ENCODE measurements at places on chromosomes 13 and 19.

DNA sequence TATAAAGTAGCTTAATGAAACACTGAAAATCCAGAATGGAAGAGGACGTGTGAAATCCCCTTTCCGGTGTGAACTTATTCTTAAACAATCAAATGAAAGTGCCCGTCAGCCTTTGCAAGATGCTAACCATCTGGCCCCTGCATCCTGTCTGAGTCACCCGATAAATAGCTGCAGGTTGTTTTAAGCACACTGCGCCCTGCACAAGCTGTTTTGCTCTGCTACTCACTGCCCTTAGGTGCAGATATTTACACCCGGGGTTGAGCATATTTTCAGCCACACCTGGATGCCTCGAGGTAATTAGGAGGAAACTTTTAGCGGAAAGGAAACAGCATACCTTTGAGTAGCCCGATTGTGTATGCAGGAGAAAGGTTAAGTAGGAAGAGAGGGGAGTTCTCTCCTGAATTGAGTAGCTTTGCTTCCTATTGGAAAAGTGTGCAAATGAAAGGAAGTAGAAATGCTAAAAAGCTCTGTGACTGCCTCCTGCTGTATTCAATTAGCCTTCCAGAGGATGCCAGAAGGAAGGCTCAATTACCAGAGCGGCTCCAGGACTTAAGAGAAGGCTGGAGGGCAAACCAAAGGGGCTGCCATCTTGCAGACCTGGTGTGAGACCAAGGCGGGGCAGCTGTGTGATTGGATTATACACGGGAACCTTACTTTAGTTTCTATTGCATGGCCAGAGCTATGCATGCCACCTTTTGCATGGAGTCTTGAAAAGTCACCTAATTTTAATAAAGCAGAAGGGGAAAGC, 42.5 kb downstream of the IRS2 start:
- no peak for DNase-seq

DNA sequence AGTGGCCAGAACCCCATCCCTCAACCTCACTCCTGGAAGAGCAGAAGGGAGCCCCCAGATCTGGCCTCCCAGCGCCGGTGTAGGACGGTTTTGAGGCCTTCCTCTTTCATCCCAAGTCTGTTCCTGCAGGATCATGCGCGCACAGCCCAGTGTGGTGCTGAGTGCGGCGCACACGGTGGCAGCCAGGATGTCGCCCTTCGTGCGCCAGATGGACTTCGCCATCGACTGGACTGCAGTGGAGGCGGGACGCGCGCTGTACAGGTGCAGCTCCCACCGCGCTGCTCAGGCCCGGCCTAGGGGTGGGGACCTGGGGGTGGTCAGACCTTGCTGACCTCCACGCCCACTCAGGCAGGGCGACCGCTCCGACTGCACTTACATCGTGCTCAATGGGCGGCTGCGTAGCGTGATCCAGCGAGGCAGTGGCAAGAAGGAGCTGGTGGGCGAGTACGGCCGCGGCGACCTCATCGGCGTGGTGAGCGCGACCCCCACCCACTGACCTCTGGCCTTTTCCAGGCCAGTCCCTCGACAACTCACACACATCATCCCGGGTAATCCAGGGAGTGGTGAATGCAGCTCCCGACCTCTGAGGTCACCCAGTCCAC, 14.8 kb downstream of the PNPLA6 start:
- peak; percentile 58 for DNase-seq

DNA sequence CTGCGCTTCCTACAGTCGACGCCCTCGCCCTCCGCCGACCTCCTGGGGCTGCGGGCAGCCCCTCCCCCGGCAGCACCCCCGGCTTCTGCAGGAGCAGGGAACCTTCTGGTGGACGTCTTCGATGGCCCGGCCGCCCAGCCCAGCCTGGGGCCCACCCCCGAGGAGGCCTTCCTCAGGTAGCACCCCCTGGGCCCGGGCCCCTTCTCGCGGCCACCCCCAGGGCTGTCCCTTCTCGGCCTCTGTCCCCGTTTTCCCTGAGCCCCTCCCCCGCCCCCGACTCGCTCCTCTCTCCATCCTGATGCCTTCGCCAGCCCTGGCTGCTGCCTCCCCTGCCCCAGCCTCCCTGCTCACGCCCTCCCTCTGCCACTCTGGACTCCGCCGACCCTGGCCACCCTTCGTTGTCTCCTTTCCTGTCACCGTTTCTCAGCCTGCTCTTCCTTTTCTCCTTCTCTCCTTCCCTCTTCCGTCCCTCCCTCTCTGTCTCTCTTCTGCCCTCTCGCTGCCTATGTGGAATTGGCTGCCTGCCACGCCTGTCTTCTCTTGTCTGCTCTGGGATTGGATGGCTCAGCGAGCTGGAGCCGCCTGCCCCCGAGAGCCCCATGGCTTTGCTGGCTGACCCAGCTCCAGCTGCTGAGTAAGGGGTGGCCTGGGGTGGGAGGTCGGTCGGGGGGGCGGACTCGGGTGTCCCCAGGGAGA, 11.0 kb downstream of the FUZ start:
- peak; percentile 85 for DNase-seq

GRCh38 chr13:33479105-33479504, 193.6 kb upstream of the STARD13 start:
- no peak for DNase-seq

GRCh38 chr19:14562660-14563589, 8.9 kb downstream of the NDUFB7 start:
- no peak for DNase-seq

DNA sequence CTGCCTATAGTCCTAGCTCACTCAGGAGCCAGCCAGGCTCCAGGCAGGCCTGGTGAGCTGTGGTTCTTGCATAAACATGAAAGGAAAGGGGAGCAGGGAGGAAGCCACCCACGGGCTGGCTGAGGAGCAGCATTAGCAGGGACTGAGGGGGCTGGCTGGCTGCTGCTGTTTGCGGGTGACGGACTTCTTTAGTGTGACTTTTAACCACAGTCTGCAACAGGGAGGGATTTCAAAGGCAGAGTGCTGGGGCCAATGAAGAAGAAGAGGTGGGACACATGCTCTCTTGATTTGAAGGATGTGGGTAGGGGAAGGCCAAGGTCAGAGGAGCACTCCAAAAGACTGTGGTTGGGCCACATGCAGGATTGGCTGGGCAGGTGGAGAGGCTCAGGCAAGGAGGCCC, 223.0 kb downstream of the DNAJC15 start:
- DNase-seq: no peak

DNA sequence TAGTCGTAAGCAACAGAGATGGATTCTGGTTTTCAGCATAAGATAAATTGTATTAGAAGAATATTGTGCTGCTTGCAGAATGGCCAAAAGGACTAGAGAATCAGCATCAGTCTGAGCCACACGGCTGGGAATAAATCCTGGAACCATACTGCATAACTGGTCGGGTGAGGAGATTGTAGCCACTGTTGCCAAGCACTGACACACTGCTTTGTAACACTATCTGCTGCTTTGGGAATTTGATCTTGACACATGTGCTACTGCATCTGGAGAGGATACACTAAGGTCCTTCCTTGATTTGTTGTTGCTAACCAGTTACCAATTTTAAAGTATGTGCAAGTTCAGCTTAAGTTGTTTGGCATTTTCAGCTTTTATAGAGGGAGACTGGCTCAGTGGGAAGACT, 1.9 kb downstream of the HNRNPA1L2 start:
- no peak for DNase-seq

Data from ecto neural progenitor cell (in vitro differentiated cells).